CD4-positive, alpha-beta T cell treated with Interleukin-15 for 4 hours (primary cell): ENCODE measurements at places on chromosomes 12 and 14.

DNA sequence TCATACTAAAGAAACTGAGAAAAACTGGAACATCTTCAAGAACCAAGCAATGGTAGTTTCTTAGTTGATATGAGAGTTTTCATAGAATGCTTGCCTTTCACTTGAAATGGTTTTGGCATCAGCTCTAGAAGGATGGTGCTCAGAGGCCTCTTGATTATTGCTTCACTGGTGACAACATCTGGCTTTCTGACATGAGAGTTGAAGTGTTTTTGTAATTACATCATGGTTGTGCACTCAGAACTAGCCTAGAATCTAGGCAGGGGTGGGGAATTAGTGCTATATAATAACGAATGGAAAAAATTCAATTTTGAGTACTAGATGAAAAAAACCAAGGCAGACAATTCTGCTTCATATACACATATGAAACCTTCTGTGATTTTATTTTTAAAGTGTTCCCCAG, 172.8 kb upstream of the LMNTD1 start:
- no peak for DNase-seq

DNA sequence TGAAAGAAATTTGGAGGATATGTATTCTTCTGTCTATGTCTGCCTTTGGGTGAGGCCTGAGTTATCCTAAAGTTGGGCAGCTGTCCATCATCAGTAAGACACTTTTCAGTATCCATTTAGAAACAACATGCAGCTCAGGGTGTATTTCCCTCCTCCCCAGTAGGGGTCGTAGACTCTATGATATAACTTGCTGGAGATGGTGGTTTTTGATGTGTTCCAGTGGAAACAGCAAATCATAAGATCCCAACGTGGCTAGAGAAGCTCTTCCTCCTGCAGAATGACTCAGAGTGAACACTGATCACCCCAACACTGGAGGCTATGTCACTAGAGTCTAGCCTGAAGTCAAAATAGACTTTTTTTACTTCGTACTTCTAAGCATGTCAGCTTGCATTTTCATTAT, 331.6 kb upstream of the STXBP6 start:
- DNase-seq = no peak

GRCh38 chr12:120588948-120589930, 8.0 kb upstream of the POP5 start:
- DNase-seq = no peak

DNA sequence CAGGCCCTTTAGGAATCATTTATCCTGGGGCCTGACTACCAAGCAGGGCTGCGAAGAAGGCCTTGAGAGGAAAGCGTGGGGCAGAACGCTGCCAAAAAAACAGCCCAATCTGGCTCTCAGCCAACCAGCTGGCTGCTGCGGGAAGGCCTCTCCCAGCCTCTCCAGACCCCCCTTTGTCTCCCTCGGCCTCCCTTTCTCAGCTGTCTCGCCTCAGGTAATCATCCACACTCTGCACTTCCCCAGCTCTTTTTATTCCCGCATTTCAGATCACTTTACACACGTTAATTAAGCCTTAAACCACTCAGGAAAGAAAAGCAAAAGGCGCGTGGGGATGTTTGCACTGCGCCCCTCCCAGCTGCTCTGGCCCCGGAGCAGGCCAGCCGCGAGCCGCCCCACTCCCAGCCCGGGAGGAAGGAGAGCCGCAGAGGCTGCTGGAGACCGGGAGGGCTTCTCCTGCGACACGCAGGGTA, 208.2 kb upstream of the FOXN3 start:
- no peak for DNase-seq

DNA sequence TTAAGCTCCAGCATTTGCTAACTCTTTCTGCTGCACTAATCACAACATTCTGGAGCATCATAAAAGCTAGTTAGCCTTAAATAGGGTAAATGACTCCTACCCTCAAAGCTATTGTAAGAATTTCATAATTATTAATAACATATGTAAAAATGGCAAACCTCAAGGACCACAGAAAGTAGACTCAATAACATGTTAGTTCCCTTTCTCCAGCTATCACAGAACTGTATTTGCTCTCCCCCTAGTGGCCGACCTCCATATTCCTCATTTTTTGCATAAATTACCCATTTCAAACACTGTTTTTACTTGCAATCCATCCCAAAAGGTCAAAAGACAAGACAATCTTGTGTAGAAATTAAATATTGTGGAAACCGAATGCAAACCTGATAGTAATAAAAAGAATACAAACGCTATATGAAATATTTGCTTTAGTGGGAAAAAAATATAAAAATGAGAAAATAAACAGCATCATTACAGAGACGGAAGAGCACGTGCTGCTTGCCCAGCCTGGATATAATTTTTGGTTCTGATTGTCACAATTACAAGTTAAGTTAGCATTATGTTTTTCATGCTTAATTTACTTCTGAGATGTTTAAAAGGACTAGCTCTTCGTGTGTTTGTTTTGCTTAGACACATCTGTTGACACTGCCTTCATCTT, 97.9 kb downstream of the RERGL start:
- DNase-seq = no peak

- DNase-seq = no peak
These were observed 211.5 kb upstream of the C14orf180 start for GRCh38 chr14:104367866-104368750.
